ENCODE measurements at places on chromosomes 2 and 18.

DNA sequence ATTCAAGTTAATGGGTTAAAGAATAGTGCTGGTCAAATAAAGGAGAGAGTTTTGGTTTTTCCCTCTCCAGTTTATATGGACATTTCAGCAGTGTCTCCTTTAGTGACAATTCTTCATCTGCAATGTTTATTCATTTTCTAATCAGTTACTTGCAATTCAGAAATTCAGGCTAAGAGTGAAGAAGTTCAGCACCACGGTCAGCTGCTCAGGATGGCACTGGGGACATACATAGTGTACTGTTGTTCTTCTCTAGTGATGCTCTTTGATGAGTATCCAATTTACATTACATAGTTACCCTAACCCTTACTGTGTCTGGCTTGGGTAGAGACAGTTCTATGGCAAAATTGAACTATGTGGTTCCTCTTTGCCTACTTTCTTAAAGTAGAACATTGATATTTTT is 412.7 kb downstream of the CNTNAP5 start:
- no peak for DNase-seq

GRCh38 chr2:83817511-83817910 is 641.6 kb downstream of the SUCLG1 start:
- DNase-seq: no peak

- DNase-seq: no peak
These were observed 2094.5 kb upstream of the CELF4 start for GRCh38 chr18:39660141-39660540.

- no peak for DNase-seq
These were observed 49.5 kb upstream of the MBP start for GRCh38 chr18:77181950-77182707.

DNA sequence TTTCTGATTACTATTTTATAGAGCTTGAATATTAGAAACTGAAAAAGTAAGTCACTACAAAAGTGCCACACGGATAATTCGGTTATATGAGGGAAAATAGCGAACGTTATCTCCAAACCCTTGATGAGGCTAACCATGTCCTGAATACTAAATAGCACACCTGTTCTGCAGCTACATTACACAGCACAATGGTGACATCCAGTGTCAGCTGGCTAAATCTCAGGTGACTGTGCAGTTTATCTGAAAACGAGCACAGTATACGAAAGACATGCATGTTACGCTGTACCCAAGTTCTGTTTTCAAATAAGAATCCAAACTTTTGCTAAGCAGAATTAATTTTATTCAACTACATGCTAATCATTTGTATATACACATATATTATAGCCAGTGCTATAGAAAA is 9.0 kb downstream of the CCDC68 start:
- DNase-seq: peak; percentile 39

Measured in NCI-H1417 treated with DMSO at 0.1 percent for 48 hours (cell line).